ENCODE measurements at places on chromosomes 13 and 19.

DNA sequence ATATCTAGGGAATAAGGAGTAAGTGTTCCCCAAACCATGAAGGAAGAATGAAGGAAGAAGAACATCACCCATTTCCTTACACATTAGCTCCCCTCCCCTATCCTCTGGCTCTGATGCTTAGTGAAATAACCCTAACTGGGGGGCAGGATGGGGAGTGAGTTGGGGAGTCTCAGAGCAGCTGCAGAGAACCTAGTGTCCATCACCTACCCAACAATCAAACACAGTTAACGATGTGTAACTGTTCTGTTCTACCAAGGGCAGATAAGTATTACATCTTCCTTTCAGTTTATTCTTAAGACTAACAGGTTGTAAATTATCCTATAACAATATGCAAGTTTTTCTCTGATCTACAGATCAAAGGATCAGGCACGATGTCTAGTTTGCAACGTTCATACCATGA is 12.8 kb downstream of the ELF1 start:
- DNase-seq, result no peak

DNA sequence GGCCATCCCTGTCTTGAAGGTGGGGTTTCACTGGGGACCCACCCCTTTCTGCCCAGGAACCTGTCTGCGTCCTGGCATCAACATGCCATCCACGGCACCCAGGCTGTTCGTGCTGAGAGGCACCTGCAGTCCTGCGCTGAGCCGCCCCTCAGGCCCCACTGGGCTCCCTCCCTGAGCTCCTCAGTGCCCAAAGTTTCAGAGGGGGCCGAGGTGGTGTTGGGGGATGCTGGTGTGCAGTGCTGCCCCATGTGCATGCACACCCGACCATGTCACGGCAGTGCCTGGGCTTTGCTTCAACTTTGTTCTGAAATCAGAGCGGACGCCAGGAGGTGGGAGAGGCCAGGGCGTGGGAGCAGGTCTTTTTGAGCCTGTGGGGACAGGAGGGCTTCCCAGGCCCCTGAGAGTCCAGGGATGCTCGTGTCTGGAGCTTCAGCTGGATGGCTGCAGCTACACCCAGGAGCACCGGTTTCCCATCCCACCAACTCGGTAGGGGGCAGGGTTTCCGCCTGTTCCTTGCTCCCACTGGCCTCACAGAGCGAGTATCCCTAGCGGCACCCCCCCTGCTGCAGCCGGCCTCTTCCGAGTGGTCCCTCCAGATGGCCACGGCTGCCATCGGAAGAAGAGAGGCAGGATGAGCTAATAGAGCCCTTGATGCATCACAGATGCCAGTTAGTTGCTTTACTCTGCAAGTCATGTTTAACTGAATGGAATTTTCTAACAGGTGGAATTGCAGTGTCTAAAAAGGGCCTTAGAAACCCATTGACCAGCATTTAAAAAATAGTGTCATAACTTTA is 44.0 kb downstream of the WDFY2 start:
- no peak for DNase-seq

DNA sequence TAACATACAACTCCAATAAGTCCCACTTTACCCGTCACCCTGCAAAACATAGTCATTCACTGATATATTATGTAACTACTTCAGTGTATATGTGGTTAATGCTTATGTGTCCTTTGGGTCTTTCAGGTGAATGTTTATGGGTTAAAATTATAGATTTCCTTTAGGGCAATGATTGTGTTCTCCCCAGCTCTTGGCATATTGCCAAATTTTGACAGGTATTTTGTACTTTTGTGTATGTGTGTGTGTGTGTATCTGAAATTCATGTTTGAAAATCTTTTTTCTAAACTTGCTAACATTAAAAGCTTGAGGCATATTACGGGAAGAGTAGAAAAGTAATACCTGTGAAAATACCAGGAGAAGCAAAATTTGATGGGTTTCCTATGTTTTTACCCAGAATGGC is 8.2 kb downstream of the CDK8 start:
- DNase-seq, result no peak

- no peak for DNase-seq
Observed at GRCh38 chr13:45393941-45394570, 24.1 kb downstream of the SLC25A30 start.

GRCh38 chr19:4473011-4473762 is 1.1 kb downstream of the HDGFL2 start:
- DNase-seq, result no peak

- no peak for DNase-seq
Observed at GRCh38 chr19:1144741-1145140, 29.3 kb downstream of the SBNO2 start.

GRCh38 chr13:42049454-42049813 is 986 bp downstream of the DGKH start:
- DNase-seq, result no peak

- DNase-seq, result no peak
Observed at GRCh38 chr13:35881360-35881759, 249.8 kb downstream of the DCLK1 start.

GRCh38 chr19:17549085-17549740 is 6.2 kb upstream of the COLGALT1 start:
- DNase-seq, result no peak

GRCh38 chr19:45477713-45478453 is 10.1 kb downstream of the FOSB start:
- DNase-seq, result no peak

DNA sequence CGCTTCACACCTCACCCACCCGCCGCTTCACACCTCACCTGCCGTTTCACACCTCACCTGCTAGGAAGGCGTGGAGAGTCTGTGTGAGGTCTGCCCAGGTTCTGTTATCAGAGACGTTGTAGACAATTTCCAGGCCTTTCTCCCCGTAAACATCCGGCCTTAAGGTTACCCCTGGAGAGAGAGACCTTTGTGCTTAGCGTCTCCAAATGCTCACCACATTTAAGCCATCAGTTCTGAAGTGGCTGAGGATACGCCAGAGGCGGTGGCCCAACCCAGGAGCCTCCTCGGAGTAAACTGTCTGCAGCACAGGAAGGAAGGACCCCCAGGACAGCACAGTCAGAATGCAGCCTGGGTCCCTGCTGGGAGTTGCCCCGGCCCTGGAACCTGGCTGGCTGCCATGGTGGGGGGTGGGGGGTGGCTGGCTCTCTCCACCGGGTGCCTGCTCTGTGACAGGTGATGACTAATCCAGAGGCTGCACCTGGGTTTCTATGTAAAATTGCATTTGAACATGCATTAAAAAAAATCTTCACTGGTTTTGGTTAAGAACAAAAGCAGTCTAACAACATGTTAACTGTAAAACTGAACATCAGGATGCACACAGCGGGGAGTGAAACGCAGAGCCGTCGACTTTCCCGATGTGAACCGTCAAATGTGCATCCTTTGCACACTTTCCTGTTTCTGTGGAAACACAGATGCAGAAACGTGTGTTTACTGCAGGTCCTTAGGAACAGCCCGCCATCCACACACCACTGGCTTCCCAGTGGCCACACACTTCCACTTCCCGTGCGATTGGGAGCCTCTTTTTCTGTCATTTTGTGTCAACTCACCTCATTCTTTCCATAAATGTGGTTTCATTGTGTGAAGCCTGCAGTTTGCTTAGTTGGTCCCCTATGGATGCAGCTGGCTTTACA is 4.5 kb downstream of the ATP4B start:
- DNase-seq, result no peak

DNA sequence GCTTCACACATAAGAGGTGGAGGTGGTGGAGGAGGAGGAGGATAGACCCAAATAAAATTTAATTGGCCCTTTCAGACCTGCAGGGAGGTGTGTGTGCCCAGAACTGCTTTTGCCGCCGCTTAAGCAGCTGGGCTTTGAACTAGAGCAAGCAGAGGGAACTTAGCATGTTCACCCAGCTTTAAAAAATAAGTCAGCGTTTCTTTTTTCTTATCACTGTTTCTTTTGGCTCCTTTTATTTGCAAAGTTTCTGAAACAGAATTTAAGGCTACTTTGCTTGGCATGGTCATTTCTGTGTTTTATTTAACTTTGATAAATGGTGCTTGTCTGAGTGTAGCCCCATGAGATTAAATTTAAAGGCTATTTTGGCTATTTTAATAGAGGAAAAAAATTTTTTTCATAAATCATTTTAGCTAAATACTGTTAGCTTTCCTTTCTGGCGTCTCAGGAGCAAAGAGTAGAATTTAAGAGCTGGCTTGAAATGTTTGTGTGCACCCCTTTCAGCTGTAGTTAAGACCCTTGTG is 43.3 kb upstream of the RNF113B start:
- no peak for DNase-seq

- DNase-seq, result peak; percentile 99
Observed at GRCh38 chr19:12791345-12792050, at the start of gene JUNB. JUNB (plus strand) TSS chr19:12791486; CDS start chr19:12791772, 286 bp downstream.

- peak; percentile 62 for DNase-seq
Observed at GRCh38 chr19:49097453-49098288, 12.4 kb downstream of the SNRNP70 start.

GRCh38 chr13:52348983-52349780 is 56.8 kb downstream of the THSD1 start:
- no peak for DNase-seq
